Osteoblast (primary cell): ENCODE measurements at places on chromosomes 5 and 9. TPM values are rescaled to one million over a fixed set of nuclear protein-coding genes. Genes with fewer than 3 reads are reported as not detected.

The PCDHGA4 gene
- total RNA-seq, result 6.8 and 6.9 TPM in 2 replicates

GRCh38 chr5:6349387-6349786 lies 29.0 kb downstream of the MED10 start:
- H3K4me3 ChIP-seq, result no peak overlapping the region
- no peaks in the 10 kb centered on the region for H3K27me3 ChIP-seq
- H3K27ac ChIP-seq, result no peak overlapping the region
- no peaks in the 10 kb centered on the region for H3K4me1 ChIP-seq
- no peak for DNase-seq
- H3K36me3 ChIP-seq, result no peaks in the 10 kb centered on the region

GRCh38 chr5:135458921-135459331 lies 6.8 kb upstream of the TIFAB start:
- H3K27ac ChIP-seq, result no peak overlapping the region
- H3K36me3 ChIP-seq, result no peaks in the 10 kb centered on the region
- peak; percentile 88 for DNase-seq

DNA sequence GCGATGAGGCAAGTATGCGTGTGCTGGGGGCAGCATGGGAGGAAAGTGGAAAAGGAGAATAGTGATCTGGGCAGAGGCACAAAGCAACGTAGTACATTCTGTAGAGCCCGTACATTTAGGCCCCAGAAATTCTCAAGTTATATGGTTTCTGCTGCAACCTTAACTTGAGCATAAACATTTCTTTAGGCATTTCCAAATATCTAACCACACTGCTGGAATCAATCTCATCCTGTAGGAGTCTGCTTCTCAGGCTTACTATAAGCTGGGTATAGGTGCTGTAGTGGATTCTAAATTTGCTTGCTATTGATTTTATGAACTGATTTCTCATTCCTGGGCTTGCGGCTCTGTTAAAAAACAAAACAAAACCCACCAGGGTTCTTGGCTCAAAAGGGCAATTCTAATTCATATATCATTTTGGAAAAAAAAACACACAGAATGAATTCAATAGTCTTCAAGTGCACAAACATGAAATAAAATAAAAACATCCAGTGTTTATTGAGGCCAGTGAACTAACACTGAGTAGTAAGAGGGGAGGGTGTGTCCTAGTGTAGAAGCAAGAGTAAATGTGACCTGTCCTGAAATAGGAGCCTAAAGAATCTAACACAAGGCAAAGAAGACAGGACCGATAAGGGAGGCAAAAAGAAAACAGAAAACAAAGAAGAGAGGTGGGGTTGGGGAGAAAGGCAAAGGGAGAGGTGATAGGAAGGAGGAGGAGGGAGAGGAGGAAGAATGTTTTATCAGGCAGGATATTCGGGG lies 145.5 kb upstream of the LHFPL2 start:
- H3K27ac ChIP-seq, result no peak overlapping the region
- no peaks in the 10 kb centered on the region for H3K27me3 ChIP-seq
- H3K36me3 ChIP-seq, result no peaks in the 10 kb centered on the region
- no peak for DNase-seq

The C5orf63 gene
- total RNA-seq, result 2.2 and 3.5 TPM in 2 replicates

The CDH9 gene
- total RNA-seq, result not detected in 2 replicates

The ZDHHC11B gene
- not detected in 2 replicates for total RNA-seq

DNA sequence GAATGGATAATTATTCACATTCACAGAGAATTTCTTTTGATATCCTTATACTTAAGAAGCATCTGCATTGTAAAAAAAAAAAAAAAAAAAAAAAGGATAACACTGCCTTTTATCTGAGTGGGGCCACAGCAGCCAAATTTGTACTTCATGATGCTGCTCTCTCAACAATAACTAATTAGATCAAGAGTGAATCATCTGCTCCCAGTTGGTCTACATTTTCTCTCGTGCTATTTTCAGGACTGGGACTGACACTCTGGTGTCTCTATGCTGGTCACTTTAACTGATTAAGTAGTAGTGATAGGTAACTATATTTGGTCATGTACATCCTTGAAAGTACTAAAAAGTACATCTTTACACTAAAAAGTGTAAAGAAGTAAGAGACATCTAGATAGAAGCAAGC lies 90.1 kb downstream of the RFX3 start:
- H3K27me3 ChIP-seq, result no peaks in the 10 kb centered on the region
- DNase-seq, result no peak
- no peak overlapping the region for H3K4me3 ChIP-seq
- no peaks in the 10 kb centered on the region for H3K4me1 ChIP-seq

- peaks cover 6% of the 10 kb centered on the region for H3K4me1 ChIP-seq
- H3K4me3 ChIP-seq, result no peak overlapping the region
- H3K27ac ChIP-seq, result no peak overlapping the region
- no peaks in the 10 kb centered on the region for H3K36me3 ChIP-seq
- no peaks in the 10 kb centered on the region for H3K27me3 ChIP-seq
- peak; percentile 72 for DNase-seq
Measured at GRCh38 chr9:110828264-110828663, 159.7 kb downstream of the MUSK start.

DNA sequence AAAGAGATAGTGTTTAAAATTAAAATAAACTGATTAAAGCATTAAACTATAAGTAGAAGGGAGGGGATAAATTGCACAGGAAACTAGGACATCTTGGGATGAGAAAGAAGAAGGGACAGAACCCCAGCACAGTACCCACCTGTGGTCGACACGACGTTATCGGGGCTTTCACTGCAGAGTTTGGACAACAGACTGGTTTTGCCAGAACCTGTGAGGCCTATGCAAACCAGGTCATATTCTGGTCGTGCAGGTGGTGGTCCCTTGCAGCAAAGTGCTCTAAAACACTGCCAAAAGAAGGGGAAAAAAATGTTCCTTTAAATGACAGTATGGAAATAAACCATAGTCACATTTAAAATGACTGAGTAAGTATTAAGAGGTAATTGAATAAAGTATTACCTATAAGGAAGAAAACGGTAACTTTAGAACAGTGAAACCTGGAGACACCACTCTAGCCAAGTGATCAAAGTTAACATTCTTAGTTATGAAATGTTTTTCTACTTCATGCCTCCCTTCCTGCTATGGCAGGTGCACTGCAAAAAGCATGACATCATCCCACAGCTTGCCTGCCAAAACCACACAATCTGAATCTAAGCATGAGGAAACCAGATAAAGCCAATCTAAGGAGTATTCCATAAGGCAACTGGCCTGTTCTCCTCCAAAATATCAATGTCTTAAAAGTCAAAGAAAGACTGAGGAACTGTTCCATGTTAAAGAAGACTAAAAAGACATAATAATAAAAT lies 138.6 kb downstream of the ARL15 start:
- no peak overlapping the region for H3K27ac ChIP-seq
- no peaks in the 10 kb centered on the region for H3K27me3 ChIP-seq
- DNase-seq, result no peak
- no peaks in the 10 kb centered on the region for H3K36me3 ChIP-seq
- H3K4me1 ChIP-seq, result no peaks in the 10 kb centered on the region

DNA sequence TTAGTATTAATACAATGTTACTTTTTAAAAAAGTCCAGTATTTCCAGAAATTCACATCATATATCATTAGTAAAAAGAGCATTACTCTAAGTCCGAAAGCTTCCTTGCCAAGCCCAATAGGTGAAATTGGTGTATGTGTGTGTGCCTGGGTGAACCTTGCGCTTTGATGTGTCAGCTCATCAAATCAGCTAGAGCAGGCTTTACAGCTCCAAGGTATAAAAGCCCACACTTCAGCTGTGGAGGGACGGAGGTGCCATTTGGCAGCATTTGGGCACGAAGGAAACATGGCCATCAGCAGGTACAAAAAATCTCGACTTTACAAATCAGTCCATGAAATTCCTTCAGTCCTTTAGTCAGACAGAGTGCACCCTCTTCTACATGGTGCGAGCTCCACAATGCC lies 76.5 kb upstream of the IL7R start:
- no peak overlapping the region for H3K27ac ChIP-seq
- no peak overlapping the region for H3K4me3 ChIP-seq
- peaks cover 19% of the 10 kb centered on the region for H3K4me1 ChIP-seq
- no peaks in the 10 kb centered on the region for H3K27me3 ChIP-seq

The TAF11L10 gene
- total RNA-seq, result not detected in 2 replicates

DNA sequence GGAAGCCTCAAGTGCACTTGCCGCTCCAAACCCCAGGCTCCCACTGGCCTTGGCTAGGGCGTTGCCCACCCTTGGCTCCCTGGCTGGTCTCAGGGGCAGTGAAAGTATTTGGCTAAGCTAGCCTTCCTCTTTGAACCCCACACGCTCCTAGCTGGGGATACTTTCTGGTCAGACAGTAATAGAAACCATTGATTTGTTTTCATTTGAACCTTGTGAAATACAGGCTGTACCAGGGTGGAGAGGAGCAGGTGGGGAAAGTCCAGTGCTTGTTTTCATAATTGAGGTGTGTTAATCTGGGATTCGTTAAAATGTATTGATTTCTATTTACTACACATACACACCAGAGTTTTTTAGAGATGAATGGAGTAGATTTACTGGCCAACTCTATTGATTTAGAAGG lies 45.9 kb upstream of the TRMT10B start:
- no peaks in the 10 kb centered on the region for H3K36me3 ChIP-seq
- H3K27me3 ChIP-seq, result peaks cover 35% of the 10 kb centered on the region
- no peak overlapping the region for H3K27ac ChIP-seq
- no peak overlapping the region for H3K4me3 ChIP-seq

DNA sequence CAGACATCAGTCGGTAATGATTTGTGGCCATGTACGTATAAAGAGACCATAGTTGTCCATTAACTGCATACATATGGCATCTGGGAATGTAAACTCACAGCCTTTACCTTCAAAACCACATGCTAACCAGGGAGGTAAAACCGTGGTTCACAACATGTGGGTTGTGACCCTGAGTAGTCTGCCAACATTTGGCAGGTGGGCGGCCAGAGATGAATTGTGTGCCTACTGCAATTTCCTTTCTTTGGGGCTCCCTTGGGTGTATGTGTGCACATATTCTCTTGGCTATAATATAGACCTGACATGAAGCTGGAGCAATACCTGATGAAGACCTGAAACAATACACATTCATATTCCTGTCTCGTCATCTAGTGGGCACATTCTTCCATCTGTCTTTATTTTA lies 396.0 kb downstream of the MLLT3 start:
- no peak overlapping the region for H3K27ac ChIP-seq
- no peaks in the 10 kb centered on the region for H3K36me3 ChIP-seq
- no peaks in the 10 kb centered on the region for H3K27me3 ChIP-seq
- no peaks in the 10 kb centered on the region for H3K4me1 ChIP-seq

DNA sequence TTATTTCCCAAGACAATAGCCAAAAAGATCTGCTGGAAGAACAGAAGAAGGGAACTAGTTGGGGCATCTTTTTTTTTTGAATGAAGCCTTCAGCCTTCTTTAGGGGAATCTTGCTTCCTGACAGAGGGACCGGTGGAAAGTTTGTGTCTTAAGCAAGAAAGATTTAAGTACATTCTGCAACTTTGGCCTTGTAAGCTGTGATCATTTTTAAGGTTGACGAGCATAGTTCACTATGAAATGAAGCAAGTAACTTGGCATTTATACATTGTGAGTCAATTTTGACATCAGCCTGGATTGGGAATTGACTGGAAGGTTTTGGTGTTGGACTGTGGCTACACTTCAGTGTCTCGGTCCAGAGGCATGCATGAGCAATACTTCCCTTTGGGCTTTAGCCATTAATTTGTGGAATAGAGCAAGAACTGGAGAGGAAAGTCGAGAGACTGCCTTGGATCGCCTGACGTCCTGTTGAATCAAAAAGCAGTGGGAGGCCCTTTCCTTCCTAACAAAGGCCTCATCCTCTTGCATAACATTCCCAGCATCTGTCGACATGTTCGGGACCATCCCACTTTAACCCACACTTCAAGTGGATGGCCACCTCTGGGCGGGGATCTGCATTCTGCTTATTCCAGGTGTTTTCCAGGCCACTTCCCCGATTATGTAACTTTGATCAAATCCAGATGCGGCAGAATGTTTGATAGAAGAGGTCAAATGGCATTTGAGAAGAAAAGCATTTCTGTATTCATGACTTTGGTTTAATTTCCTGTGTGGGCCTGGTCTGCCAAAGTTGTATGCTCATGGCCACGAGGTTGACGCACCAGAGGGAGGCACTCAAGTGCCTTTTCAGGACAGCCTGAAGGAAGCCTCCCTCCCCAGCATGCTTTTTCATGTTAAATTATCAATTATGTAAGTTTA lies 12.5 kb downstream of the ABL1 start:
- peak; percentile 91 for DNase-seq
- H3K27ac ChIP-seq, result peak overlapping the region; percentile 98
- H3K36me3 ChIP-seq, result peaks cover 11% of the 10 kb centered on the region
- peak overlapping the region; percentile 53 for H3K4me3 ChIP-seq
- peaks cover 69% of the 10 kb centered on the region for H3K4me1 ChIP-seq

The MAML1 gene
- total RNA-seq, result 12.4 and 14.1 TPM in 2 replicates

GRCh38 chr5:162567644-162568043 lies 500.1 kb downstream of the GABRG2 start:
- no peaks in the 10 kb centered on the region for H3K4me1 ChIP-seq
- H3K4me3 ChIP-seq, result no peak overlapping the region
- no peaks in the 10 kb centered on the region for H3K27me3 ChIP-seq
- no peak overlapping the region for H3K27ac ChIP-seq
- DNase-seq, result no peak
